GM12878 (cell line): ENCODE measurements at places on chromosomes 6 and 20. TPM values are rescaled to one million over a fixed set of nuclear protein-coding genes. Genes with fewer than 3 reads are reported as not detected.
A peak's percentile ranks its signal among the peaks of the same experiment; 100 is the strongest.

The IL17F gene
- not detected in 2 replicates for total RNA-seq

The SNPH gene
- 0.31 and 0.53 TPM in 2 replicates for total RNA-seq

The OPN5 gene
- not detected in 2 replicates for total RNA-seq

GRCh38 chr6:170005665-170006064 lies 254.2 kb downstream of the ERMARD start:
- no peaks in the 10 kb centered on the region for H3K27me3 ChIP-seq
- H3K4me1 ChIP-seq: no peaks in the 10 kb centered on the region
- no peak overlapping the region for H3K4me3 ChIP-seq
- no peaks in the 10 kb centered on the region for H3K36me3 ChIP-seq
- DNase-seq: no peak

GRCh38 chr6:69894578-69895347 lies 28.4 kb downstream of the COL19A1 start:
- H3K4me1 ChIP-seq: peaks cover 11% of the 10 kb centered on the region; the same call in 1 of the 2 replicates
- H3K27ac ChIP-seq: peak overlapping the region; percentile 86
- H3K27me3 ChIP-seq: no peaks in the 10 kb centered on the region

- DNase-seq: no peak
- H3K27me3 ChIP-seq: no peaks in the 10 kb centered on the region
- no peaks in the 10 kb centered on the region for H3K4me1 ChIP-seq
- H3K4me3 ChIP-seq: no peak overlapping the region
Measured at GRCh38 chr20:44566811-44567210, 15.6 kb upstream of the PKIG start.

The PI16 gene
- not detected in 2 replicates for total RNA-seq
